NCI-H1105 (cell line): ENCODE measurements at places on chromosomes 2 and 18.

DNA sequence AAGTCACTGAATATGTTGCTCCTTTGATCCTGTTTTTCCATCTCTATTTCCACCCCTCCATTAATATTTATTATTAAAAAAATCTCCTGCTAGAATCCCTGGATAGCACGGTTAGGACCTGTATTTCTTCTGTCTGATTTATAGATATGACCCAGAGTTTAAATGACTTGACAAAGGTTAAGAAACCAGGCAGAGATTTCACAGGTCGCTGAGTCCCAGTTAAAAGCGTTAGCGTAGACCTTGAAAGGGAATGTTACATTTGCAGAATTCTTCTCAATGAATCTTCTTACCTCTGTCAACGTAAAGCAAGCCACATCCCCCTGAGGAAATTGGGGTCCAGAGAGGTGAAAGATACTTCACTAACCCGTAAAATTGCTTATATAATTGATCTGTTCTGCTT is 220.2 kb downstream of the GCA start:
- no peak for DNase-seq

GRCh38 chr2:136167721-136168475 is 49.9 kb upstream of the CXCR4 start:
- no peak for DNase-seq

- no peak for DNase-seq
These were observed 133.4 kb upstream of the GPC1 start for GRCh38 chr2:240302041-240302440.

GRCh38 chr18:78900938-78901909 is 78.4 kb upstream of the SALL3 start:
- DNase-seq: no peak

DNA sequence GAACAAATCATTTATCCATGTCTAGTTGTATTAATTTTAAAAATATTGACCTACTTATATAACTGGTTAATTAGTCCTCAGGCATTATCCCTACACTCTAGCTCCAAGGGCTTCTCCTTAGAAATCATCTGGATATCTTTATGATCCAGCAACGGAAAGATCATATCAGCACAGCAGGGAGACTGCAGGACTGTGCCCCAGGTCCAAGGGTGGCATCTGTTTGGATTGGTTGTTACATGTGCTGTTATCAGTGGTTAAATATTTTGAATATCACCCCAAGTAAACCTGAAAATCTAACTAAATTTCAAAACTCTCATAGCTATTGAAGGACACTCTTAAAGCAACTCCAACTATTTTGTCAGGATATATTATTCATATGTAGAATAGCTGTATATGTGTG is 556.2 kb upstream of the ZEB2 start:
- no peak for DNase-seq

- no peak for DNase-seq
These were observed 61.3 kb downstream of the CUL3 start for GRCh38 chr2:224523626-224524577.

DNA sequence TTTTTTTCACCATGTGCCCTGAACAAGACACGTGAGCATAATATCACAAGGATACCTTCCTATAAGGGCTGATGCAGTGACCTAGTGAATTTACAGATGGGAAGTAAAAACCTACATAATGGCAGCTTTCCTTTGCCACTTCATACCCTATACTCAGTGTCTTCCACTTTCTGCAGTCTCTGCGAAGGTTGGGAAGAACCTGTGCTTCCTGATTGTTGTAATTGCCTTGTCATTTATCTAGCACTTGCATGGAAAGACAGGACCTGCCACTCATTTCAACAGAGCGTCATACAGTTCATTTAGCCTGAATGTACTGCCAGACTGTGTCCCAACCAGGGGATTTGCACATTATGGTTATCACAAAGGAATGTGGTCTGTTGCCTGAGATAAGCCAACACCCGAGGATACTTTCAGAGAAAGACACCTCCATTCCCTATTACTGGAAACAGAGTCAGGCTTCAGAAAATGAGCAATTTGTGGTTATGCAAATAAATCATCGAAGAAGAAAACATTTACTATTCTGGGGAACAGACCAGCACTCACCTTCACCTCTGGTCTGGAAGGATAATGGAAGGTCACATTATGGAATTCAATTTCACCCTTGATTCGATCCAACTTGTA is 55.0 kb downstream of the ABCB11 start:
- no peak for DNase-seq

- DNase-seq: no peak
These were observed 45.6 kb downstream of the ATOH8 start for GRCh38 chr2:85799215-85799956.
